ENCODE measurements at places on chromosomes 3 and 15.

GRCh38 chr3:37072892-37073291 lies 79.6 kb downstream of the MLH1 start:
- DNase-seq: no peak
- peak overlapping the region; percentile 90 for H3K27ac ChIP-seq
- peak overlapping the region; percentile 35 for H3K4me3 ChIP-seq
- peaks cover 9% of the 10 kb centered on the region for H3K36me3 ChIP-seq

DNA sequence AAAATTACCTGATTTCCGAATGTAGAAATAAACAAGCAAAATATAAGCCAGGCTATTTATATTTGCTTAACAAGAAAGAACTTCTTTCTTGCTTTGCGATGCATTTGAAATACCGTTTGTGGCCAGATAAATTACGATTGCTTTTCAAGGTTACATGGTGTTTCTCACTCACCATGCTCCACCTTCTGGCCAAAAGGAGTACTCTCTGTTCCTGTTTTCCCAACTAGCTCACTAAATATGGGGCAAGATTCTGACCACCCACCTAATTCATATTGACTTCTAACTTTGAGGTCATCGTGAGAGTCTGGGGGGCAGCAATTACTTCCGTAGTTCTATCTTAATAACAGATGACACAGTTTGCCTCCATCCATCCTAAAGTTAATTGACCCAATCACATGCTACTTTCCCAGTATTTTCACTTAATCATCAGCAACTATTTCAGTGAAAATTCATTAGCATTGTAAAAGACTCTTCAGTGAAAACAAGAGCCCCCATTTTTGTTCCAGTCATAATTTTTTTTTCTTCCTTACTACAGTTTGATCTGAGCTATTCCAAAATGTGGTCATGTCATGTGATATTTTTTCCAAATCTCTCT lies 25.9 kb downstream of the ACP3 start:
- H3K4me3 ChIP-seq: peak overlapping the region; percentile 50
- H3K27me3 ChIP-seq: no peaks in the 10 kb centered on the region
- H3K4me1 ChIP-seq: no peaks in the 10 kb centered on the region
- no peak for DNase-seq
- no peaks in the 10 kb centered on the region for H3K36me3 ChIP-seq

GRCh38 chr3:169052465-169053302 lies 610.8 kb downstream of the MECOM start:
- H3K4me3 ChIP-seq: no peak overlapping the region
- H3K27me3 ChIP-seq: no peaks in the 10 kb centered on the region
- no peaks in the 10 kb centered on the region for H3K4me1 ChIP-seq
- no peak for DNase-seq
- H3K27ac ChIP-seq: no peak overlapping the region

GRCh38 chr15:67839499-67839928 lies 331 bp downstream of the RNU6-1 start:
- DNase-seq: no peak
- H3K4me3 ChIP-seq: peak overlapping the region; percentile 99
- no peaks in the 10 kb centered on the region for H3K36me3 ChIP-seq

GRCh38 chr3:102354818-102355515 lies 79.8 kb upstream of the ZPLD1 start:
- H3K27ac ChIP-seq: no peak overlapping the region
- DNase-seq: no peak
- no peak overlapping the region for H3K4me3 ChIP-seq
- no peaks in the 10 kb centered on the region for H3K36me3 ChIP-seq
- H3K4me1 ChIP-seq: no peaks in the 10 kb centered on the region
- no peaks in the 10 kb centered on the region for H3K27me3 ChIP-seq

DNA sequence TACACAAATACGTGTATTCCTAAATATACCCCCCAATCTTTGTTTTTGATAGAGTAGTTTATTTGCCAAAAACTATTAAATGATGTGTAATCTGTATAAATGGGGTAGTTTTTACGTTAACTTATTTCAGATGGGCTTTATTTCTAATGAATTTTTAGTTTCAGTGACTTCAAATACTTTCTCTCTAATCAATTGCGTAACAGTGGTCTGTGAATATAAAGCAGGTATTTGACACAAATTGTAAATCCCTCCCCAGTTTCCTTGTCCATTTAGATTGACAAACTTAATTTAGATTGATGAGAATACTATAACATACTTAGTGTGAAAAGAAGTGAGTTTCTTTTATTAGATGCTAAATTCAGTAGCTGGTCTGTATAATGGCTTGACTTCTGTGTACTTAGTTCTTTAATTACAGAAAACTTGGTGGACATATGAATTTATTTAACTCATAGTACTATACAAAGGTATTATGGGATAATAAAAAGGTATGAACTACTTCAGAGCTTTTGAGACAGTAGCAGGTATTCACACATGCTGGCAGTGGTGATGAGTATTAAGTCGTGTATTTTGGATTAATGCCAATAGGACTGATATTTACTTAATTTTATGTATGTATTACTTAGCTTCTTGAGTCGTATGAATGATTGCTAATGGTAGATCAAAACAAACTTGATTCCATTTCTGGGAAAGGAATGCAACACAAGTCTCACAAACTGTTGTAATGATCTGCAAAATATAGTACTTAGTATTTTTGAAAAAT lies 81.6 kb downstream of the STT3B start:
- no peak for DNase-seq
- H3K4me1 ChIP-seq: no peaks in the 10 kb centered on the region
- H3K27ac ChIP-seq: no peak overlapping the region
- no peak overlapping the region for H3K4me3 ChIP-seq
- H3K36me3 ChIP-seq: no peaks in the 10 kb centered on the region
- H3K27me3 ChIP-seq: no peaks in the 10 kb centered on the region

GRCh38 chr3:56928379-56929068 lies 126.8 kb upstream of the ARHGEF3 start:
- no peak overlapping the region for H3K4me3 ChIP-seq
- H3K4me1 ChIP-seq: peaks cover 18% of the 10 kb centered on the region
- H3K36me3 ChIP-seq: no peaks in the 10 kb centered on the region
- H3K27ac ChIP-seq: no peak overlapping the region
- H3K27me3 ChIP-seq: no peaks in the 10 kb centered on the region

- peak overlapping the region; percentile 91 for H3K27ac ChIP-seq
- no peaks in the 10 kb centered on the region for H3K27me3 ChIP-seq
- H3K4me3 ChIP-seq: peak overlapping the region; percentile 76
- peaks cover 26% of the 10 kb centered on the region for H3K4me1 ChIP-seq
Observed at GRCh38 chr3:126287536-126288241, 69.5 kb downstream of the KLF15 start.

- no peak overlapping the region for H3K27ac ChIP-seq
- no peak for DNase-seq
- H3K36me3 ChIP-seq: no peaks in the 10 kb centered on the region
- no peak overlapping the region for H3K4me3 ChIP-seq
- no peaks in the 10 kb centered on the region for H3K27me3 ChIP-seq
Observed at GRCh38 chr3:126582311-126582710, 23.6 kb upstream of the C3orf22 start.

DNA sequence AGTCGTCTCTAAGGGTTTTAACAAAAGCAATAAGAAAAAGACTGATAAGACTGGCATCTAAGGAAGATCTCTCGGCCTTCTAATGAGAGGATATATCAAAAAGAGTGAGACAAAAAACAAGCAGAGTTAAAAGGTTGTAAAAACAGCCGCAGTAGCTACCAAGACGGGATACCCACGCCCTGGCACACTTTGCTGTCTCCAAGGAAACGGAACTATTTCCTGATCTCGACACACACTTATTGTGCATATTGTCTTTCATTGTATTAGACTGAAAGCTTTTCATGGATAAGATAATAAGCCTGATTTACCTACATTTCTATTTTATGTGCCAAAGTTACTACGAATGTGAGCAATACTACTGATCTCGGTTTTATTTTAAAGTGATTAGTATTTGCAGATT lies 161.5 kb upstream of the MCTP2 start:
- H3K4me3 ChIP-seq: no peak overlapping the region
- no peak overlapping the region for H3K27ac ChIP-seq
- DNase-seq: no peak
- H3K36me3 ChIP-seq: no peaks in the 10 kb centered on the region

GRCh38 chr3:9669720-9670432 lies 20.6 kb downstream of the MTMR14 start:
- H3K36me3 ChIP-seq: peaks cover 75% of the 10 kb centered on the region
- no peak for DNase-seq
- H3K27ac ChIP-seq: peak overlapping the region; percentile 42
- H3K4me1 ChIP-seq: peaks cover 11% of the 10 kb centered on the region
- H3K27me3 ChIP-seq: no peaks in the 10 kb centered on the region
- H3K4me3 ChIP-seq: no peak overlapping the region

GRCh38 chr3:186361246-186361761 lies 730 bp downstream of the DGKG start:
- H3K4me1 ChIP-seq: peaks cover 20% of the 10 kb centered on the region
- H3K27me3 ChIP-seq: no peaks in the 10 kb centered on the region
- DNase-seq: no peak

GRCh38 chr3:126127452-126127851 lies 43.5 kb upstream of the SLC41A3 start:
- no peak for DNase-seq
- no peaks in the 10 kb centered on the region for H3K27me3 ChIP-seq
- H3K4me1 ChIP-seq: no peaks in the 10 kb centered on the region
- H3K36me3 ChIP-seq: no peaks in the 10 kb centered on the region

DNA sequence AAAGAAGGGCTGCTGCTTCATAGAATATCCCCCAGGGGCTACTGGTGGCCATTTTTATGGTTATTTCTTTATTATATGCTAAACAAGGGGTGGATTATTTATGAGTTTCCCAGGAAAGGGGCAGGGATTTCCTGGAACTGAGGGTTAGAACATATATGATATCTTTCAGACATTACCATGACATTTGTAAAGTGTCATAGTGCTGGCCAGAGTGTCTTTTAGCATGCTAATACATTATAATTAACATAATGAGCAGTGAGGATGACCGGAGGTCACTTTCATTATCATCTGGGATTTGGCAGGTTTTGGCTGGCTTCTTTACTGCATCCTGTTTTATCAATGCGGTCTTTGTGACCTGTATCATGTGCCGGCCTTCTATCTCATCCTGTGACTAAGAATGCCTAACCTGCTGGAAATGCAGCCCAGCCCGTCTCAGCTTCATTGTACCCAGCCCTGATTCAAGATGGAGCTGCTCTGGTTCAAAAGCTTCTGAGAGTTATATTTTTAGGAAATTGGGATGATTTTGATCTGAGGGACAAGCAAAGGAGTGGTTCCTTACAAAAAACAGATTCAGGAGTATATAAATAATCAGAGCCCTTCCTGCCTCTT lies 9.1 kb upstream of the ZBTB20 start:
- no peak overlapping the region for H3K27ac ChIP-seq
- no peaks in the 10 kb centered on the region for H3K27me3 ChIP-seq
- no peaks in the 10 kb centered on the region for H3K36me3 ChIP-seq
- DNase-seq: no peak
- H3K4me1 ChIP-seq: no peaks in the 10 kb centered on the region

GRCh38 chr3:178971614-178972013 lies 100.0 kb downstream of the ZMAT3 start:
- DNase-seq: no peak
- H3K36me3 ChIP-seq: no peaks in the 10 kb centered on the region
- no peaks in the 10 kb centered on the region for H3K4me1 ChIP-seq
- H3K4me3 ChIP-seq: no peak overlapping the region

DNA sequence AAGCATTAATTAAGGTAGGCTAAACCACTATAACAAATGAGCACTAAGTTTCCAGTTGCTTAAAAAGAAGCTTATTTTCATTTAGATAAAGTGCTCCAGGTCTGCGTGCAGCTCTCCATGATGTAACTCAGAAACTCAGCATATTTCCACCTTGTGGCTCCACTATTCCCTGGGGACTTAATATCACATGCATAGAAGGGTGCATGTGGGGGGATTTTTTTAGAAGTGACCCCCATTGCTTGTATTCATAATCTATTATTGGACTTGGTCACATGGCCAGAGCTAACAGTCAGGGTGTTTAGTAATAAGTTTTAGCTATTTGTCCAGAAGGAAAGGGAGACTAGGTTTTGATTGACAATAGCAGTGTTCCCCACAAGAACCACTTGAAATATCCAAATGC lies 86.8 kb downstream of the TMCO5A start:
- no peak overlapping the region for H3K4me3 ChIP-seq
- H3K27ac ChIP-seq: no peak overlapping the region
- no peaks in the 10 kb centered on the region for H3K36me3 ChIP-seq
- no peak for DNase-seq
- no peaks in the 10 kb centered on the region for H3K4me1 ChIP-seq
- no peaks in the 10 kb centered on the region for H3K27me3 ChIP-seq

DNA sequence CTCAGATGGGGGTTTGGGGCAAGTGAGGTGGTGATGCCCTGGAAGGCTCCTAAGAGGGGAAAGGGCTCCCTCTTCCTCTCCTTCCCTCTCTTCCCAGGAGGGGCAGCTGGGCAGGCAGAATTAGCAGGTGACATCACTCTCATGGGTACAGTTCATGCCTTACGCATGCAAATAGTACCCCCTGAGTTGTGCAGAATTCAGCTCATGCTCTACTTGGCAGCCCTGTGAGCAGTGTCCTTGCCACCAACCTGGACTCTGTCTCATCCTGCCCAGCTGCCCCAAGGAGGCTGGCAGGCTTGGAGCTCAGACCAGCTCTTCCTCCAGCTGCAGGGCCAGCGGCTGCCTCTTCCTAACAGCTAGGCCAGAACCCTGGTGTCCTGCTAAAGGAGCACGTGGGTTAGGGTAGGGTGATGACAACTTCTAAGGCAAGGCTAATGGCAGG lies 3.3 kb downstream of the CHAC1 start:
- peak overlapping the region; percentile 91 for H3K27ac ChIP-seq
- DNase-seq: no peak
- H3K36me3 ChIP-seq: no peaks in the 10 kb centered on the region

DNA sequence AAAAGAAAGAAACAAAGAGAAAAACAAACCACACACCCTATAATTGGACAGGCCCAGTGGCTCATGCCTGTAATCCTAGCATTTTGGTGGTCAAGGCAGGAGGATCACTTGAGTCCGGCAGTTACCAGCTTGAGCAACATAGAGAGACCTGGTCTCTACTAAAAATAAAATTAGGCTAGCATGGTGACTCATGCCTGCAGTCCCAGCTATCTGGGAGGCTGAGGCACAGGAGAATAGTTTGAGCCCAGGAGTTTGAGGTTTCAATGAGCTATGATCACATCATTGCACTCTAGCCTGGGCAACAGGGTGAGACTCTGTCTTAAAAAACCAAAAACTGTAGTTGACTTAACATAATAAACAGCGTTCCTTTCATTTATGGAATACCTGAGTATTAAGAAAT lies 72.3 kb upstream of the ST3GAL6 start:
- DNase-seq: no peak
- H3K4me3 ChIP-seq: no peak overlapping the region
- H3K27ac ChIP-seq: no peak overlapping the region
- H3K27me3 ChIP-seq: no peaks in the 10 kb centered on the region
- H3K4me1 ChIP-seq: no peaks in the 10 kb centered on the region
- no peaks in the 10 kb centered on the region for H3K36me3 ChIP-seq

GRCh38 chr15:40854161-40854560 lies 10.3 kb downstream of the SPINT1 start:
- H3K27me3 ChIP-seq: no peaks in the 10 kb centered on the region
- no peaks in the 10 kb centered on the region for H3K36me3 ChIP-seq
- H3K4me1 ChIP-seq: no peaks in the 10 kb centered on the region
- no peak overlapping the region for H3K27ac ChIP-seq
- no peak overlapping the region for H3K4me3 ChIP-seq

GRCh38 chr15:85494048-85494777 lies 113.8 kb downstream of the AKAP13 start:
- no peak overlapping the region for H3K4me3 ChIP-seq
- no peaks in the 10 kb centered on the region for H3K36me3 ChIP-seq
- H3K4me1 ChIP-seq: no peaks in the 10 kb centered on the region
- H3K27ac ChIP-seq: no peak overlapping the region
